Lung (tissue), 17 donors: ENCODE measurements at places on chromosomes 12 and 14.

- H3K27me3 ChIP-seq = no peaks in the 10 kb centered on the region
- no peak for DNase-seq
- no peak overlapping the region for H3K27ac ChIP-seq
- H3K4me1 ChIP-seq = no peaks in the 10 kb centered on the region
- H3K36me3 ChIP-seq = no peaks in the 10 kb centered on the region
Measured at GRCh38 chr12:19032826-19033225, 96.7 kb upstream of the PLEKHA5 start.

- no peak overlapping the region for H3K27ac ChIP-seq
- H3K4me1 ChIP-seq = no peaks in the 10 kb centered on the region
- no peaks in the 10 kb centered on the region for H3K27me3 ChIP-seq
- peaks cover 36% of the 10 kb centered on the region for H3K36me3 ChIP-seq
Measured at GRCh38 chr12:48092611-48093010, 13.3 kb downstream of the SENP1 start.

GRCh38 chr14:71521238-71522135 is 410.7 kb upstream of the RGS6 start:
- no peaks in the 10 kb centered on the region for H3K36me3 ChIP-seq
- no peak overlapping the region for H3K27ac ChIP-seq
- H3K4me3 ChIP-seq = no peak overlapping the region
- no peak for DNase-seq
- no peaks in the 10 kb centered on the region for H3K27me3 ChIP-seq
- no peaks in the 10 kb centered on the region for H3K4me1 ChIP-seq

DNA sequence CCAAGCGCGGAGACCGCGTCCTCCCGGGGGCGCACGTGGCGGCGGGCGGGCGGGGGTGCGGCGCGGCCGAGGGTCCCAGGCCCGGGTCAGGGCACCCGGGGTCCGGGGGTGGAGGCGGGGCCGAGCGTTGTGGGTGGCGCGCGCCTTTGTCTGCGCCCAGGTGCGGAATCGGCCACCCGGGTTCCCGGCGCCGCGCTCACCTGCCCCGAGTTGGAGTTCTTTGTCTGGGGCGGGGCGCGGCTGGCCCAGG is 50.1 kb downstream of the LRCOL1 start:
- H3K36me3 ChIP-seq = no peaks in the 10 kb centered on the region
- DNase-seq = no peak

- no peaks in the 10 kb centered on the region for H3K27me3 ChIP-seq
- H3K36me3 ChIP-seq = no peaks in the 10 kb centered on the region
- no peak overlapping the region for H3K27ac ChIP-seq
- DNase-seq = peak; percentile 87
- peaks cover 7% of the 10 kb centered on the region for H3K4me1 ChIP-seq
Measured at GRCh38 chr12:19739195-19739776, 300.0 kb downstream of the AEBP2 start.

GRCh38 chr12:52181746-52182145 is 10.1 kb downstream of the KRT80 start:
- H3K4me1 ChIP-seq = peaks cover 20% of the 10 kb centered on the region
- H3K36me3 ChIP-seq = no peaks in the 10 kb centered on the region
- no peak overlapping the region for H3K4me3 ChIP-seq
- H3K27ac ChIP-seq = no peak overlapping the region
- no peaks in the 10 kb centered on the region for H3K27me3 ChIP-seq
- peak; percentile 60 for DNase-seq

DNA sequence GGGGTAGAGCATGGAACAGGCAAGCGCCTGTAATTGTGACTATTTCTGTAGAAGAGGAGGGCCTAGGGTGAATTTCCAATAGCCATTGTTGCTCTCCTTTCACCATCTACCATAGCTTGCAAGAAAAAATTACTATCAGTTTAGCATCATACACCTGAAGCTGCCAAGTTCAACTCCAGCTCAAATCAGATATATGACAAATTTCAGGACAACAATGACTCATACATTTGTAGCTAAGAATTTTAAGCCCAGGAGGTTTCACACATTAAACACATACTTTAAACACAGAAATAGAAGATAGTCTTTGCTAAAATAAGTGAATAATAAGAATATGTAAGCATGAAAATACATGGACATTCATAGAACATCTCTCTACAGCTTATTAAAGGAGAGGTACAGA is 17.6 kb upstream of the G2E3 start:
- H3K27ac ChIP-seq = no peak overlapping the region
- no peaks in the 10 kb centered on the region for H3K4me1 ChIP-seq
- H3K36me3 ChIP-seq = no peaks in the 10 kb centered on the region
- no peaks in the 10 kb centered on the region for H3K27me3 ChIP-seq

GRCh38 chr14:60723907-60724618 is at the start of gene SIX4:
Gene SIX4, minus strand, starts transcription at chr14:60724351. Its CDS starts 277 bp downstream, at chr14:60724074.
- H3K27me3 ChIP-seq = peaks cover 38% of the 10 kb centered on the region
- H3K27ac ChIP-seq = peak within 1 kb of the TSS; percentile 43
- H3K4me1 ChIP-seq = peaks cover 6% of the 10 kb centered on the region
- H3K4me3 ChIP-seq = peak within 1 kb of the TSS; percentile 49
- H3K36me3 ChIP-seq = no peaks in the 10 kb centered on the region
- DNase-seq = peak; percentile 76

DNA sequence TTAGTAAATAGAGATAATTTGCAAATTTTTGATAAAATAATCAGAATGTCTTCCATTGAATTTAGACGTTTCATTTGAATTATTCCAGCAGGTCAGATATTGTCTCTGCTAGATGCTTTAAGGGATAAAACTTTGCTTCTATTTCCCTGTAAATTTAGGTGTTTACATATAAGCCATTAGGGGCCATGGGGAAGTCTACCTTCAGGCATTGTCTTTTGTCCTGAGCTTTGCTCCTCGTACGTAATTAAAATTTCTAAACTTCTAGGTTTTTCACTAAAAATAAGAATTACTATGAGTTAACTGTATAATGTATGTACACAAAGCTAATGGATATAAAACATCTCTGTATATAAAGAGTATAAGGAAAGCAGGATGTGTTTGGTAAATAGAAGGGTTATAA is 24.1 kb upstream of the CD69 start:
- no peaks in the 10 kb centered on the region for H3K27me3 ChIP-seq
- H3K27ac ChIP-seq = no peak overlapping the region
- no peak overlapping the region for H3K4me3 ChIP-seq
- H3K36me3 ChIP-seq = no peaks in the 10 kb centered on the region
- DNase-seq = no peak

DNA sequence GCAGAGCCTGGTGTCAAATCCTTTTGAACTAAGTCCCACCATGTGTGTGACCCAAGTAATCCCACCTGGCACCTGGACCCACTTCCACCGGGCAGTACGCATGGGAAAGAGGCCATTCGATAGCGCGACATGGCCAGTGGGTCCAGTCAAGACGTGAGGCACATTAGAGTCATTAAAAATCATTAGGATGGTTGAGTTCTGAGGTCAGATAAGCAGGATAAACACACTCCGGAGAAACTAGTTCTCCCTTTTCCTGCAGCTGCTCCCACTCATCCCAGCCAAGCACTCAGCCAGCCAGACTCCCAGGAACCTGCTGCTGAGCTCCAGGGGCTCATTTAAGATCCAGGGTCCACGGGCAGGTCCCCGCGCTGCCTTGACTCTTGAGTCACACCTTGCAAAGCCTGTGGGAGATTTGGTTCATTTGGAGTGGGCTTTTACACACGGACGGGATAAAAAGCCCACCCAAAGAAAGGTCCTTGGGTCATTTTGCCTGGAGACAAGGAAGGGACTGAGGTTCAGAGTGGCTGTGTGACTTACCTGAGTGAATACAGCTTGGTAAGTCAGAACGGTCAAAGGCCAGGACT is 313.9 kb downstream of the BCL11B start:
- no peak overlapping the region for H3K27ac ChIP-seq
- no peak for DNase-seq
- H3K4me1 ChIP-seq = no peaks in the 10 kb centered on the region
- no peaks in the 10 kb centered on the region for H3K36me3 ChIP-seq

GRCh38 chr14:24944800-24945199 is 105.1 kb downstream of the STXBP6 start:
- no peak overlapping the region for H3K4me3 ChIP-seq
- peaks cover 6% of the 10 kb centered on the region for H3K4me1 ChIP-seq
- H3K27ac ChIP-seq = peak overlapping the region; percentile 45
- no peak for DNase-seq
